ENCODE measurements at places on chromosomes 11 and 22.
A peak's percentile ranks its signal among the peaks of the same experiment; 100 is the strongest.

DNA sequence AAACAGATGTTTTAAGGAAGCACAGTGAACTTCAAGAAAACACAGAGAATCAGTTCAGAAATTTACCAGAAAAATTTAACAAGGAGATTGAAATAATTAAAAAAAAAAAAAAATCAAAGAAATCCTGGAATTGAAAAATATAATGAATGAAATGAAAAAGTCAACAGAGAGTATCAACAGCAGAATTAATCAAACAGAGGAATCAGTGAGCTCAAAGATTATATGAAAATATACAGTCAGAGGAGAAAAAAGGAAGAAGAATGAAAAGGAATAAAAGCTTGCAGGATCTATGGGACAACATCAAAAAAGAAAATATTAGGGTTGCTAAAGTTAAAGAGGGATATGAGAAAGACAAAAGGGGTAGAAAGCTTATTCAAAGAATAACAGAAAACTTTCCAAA, 82.3 kb downstream of the XRRA1 start:
- DNase-seq, result no peak

DNA sequence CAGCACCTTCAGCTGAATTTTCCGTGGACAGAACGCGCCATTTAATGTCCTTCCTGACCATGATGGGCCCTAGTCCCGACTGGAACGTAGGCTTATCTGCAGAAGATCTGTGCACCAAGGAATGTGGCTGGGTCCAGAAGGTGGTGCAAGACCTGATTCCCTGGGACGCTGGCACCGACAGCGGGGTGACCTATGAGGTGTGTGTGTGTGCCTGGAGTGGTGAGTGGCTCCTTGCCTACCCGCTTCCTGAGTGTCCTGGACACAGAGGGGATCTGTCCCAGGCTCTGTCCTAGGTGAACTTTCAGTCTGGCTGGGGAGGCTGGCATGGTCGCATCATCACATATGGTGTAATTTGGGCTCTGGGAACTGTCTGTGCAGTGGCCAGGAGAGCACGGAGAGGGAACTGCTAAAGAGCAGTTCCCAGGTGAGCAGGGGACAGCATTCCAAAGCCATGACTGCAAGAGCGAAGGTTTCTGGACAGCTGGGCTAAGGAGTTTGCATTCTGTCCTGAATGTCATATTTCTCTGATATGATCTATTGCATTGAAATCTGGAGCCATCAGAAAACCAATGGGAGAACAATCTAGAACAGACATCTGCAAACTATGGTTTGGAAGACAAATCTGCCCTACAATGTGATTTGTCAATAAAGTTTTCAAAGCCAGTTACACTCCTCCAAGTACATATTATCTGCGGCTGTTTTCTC, 104.3 kb downstream of the RRAS2 start:
- DNase-seq, result peak; percentile 12

GRCh38 chr11:83249445-83249844, 36.7 kb downstream of the CCDC90B start:
- no peak for DNase-seq

DNA sequence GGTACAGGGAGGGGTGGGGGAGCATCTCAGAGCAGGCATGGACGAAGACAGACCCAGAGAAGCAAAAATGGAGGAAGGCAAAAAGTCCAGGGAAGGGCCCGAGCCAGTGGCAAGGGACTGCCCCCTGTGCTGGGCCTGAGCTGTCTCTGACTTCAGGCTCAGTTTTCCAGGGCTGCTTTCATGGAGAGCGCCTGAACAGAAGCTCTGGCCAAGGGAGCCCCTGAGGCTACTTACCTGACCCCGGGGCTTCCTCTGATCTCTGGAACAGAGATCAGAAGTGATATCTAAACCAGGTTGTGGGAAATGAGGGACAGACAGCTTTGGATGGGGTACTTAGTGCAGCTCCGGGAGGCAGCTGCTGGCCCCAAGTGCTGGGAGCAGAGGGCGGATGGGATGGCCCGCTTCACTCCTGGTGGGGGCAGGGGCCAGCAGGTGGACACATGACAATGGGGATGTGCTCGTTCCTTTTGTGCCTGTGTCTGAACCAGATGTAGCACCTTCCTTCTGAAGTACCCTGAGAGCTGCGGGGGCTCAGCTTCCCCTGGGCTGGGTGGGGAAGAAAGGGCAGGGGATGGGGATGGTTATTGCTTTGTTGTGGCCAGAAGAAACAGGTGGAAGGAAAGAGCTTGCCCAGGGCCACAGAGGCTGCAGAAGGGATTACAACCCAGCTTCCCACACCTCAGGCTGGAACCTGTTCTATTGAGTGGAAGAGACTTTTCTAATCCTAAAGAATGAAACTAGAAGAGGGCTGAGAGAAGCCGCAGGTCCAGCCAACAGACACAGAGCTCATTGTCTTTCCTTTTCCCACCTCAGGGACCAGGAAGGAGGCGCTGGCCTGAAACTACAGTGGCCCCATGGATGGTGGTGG, 5.7 kb downstream of the LRRC10B start:
- no peak for DNase-seq

DNA sequence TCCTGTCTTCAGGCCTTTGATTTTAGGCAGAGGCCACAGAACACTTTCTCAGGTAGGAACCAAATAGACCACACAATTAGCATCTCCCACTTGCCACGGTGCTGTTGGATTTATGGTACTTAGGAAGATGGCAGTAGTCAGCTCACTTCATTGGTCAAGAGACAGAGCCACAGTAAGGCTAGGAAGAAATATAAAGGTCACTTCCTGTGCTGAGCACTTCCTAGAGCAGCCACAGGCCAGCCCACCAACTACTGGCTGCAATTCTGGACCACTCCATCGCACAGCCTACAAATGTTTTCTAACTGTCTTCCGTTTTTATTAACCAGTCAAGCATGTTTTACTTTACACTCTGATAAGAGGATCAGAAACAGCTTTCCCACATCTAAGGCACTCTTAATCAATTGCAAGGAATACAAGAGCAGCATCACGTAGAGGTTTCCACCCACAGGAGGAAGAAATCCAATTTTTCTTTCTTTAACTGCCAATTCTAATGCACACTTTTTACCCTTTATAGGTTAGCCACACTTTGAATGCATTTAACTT, 54.7 kb downstream of the ABTB2 start:
- no peak for DNase-seq

- no peak for DNase-seq
Observed at GRCh38 chr22:29128891-29129807, 56.3 kb downstream of the KREMEN1 start.

GRCh38 chr22:45505991-45506747, 3.5 kb downstream of the FBLN1 start:
- no peak for DNase-seq

Measured in T47D (cell line).